AG08396 (cell line): ENCODE measurements at places on chromosomes 7 and 10.

GRCh38 chr10:86744067-86744725 lies 12.2 kb upstream of the BMPR1A start:
- no peak for DNase-seq

DNA sequence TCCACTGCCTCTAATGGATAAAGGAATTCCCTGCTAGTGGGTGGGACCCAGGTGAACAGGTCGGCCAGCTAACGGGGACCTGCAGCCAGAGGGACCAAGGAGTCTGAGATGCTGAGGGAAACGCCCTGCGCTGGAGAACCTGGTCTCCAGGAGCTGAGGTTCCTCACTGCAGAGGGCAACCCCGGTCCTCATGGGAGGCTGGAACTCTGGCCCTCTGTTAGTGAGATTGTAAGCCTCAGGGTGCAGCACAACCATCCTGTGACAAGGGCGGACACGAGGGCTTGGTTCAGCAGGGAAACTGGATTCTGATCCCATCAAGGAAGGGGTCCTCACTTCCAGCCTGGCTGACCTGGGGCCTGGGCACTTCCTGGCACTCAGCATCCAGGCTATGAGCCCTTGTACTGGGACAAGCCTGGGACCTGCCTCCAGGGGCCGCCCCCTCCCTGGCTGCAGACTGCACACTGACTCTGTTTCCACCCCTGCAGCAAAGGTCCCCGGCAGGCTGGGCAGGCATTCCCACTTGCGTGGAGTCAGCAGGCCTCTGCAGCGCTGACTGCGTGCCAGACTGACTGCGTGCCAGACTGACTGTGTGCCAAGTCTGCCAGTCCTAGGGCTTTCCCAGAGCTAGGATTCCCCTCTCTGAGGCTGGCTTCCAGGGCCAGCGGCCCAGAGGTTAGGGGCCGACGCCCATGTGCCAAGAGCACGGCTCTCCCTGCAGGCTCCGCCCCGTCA lies 143.2 kb downstream of the MAPK8 start:
- DNase-seq, result no peak

- DNase-seq, result no peak
Measured at GRCh38 chr7:28641752-28642545, 229.6 kb downstream of the CREB5 start.

GRCh38 chr10:69577268-69578232 lies 4.3 kb upstream of the NEUROG3 start:
- DNase-seq, result no peak

DNA sequence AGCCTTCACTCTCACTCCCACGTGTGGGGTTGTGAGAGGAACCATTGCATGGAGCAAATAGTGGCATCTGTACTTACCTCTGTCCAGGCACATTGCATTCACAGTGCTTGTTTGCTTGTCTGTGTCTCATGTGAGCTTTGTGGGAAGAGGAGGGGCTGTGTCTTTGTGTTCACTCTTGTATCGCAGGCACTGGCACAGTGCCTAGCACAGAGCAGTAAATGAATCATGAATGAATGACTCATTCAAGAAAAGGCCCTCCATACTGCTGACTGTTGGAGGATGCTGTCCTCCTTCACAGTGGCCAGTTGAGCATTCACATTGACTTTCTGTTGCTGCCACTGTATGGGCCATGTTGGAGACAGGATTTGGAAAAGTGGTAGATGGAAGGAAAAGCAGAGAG lies 125.3 kb downstream of the SORCS3 start:
- DNase-seq, result no peak

DNA sequence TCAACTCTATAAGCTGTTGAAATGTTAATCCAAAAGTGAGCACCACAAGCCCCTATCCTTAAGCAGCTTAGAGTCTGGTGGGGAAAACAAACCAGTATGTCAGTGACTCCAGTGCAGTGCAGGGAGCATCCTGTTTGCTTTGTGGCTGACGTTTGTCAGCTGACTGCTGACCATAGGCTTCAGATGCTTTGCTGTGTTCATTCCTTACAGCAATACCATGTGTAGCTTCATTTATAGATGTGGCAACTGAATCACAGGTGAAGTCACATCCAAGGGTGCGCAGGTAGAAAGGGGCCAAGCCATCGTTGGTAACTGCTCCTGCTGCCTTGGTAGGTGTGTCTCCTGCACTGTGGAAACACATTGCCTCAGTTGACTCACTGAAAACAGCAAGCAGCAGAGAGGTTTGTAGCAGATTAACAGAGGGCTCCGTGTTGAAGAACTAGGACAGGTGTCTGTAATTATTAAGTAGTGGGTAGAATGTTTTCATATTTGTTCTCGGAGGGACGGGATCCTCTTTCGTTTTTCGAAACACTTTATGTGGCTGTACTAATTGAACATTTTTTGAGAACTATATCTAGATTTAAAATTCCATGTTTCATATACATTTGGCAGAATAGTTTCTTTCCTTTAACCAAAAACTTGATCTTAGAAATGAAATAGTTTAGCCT lies 2.0 kb downstream of the INSIG1 start:
- DNase-seq, result peak; percentile 30

DNA sequence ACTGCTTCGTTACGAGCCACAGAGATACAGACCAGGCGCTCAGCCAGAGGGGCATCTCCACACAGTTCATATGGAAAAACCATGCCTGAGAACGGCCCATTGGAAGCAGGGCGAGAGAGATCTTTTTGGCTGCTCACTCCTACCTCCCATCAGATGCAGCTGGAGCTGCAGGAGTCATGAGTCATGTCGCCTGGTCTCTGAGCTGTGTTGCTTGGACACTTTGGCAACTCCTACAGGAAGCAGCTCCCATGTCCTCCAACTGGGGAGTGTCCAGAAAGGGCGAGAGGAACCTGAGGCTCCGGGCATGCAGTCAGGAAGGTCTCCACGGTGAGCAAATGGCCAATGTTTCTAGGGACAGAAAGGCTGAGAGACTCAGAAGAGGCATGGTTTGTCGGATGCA lies 24.9 kb downstream of the INSIG1 start:
- no peak for DNase-seq

GRCh38 chr7:80999100-80999499 lies 80.2 kb upstream of the SEMA3C start:
- no peak for DNase-seq

- DNase-seq, result no peak
Measured at GRCh38 chr7:17512181-17512675, 213.8 kb downstream of the AHR start.
